ENCODE measurements at places on chromosomes 12 and 14.
A peak's percentile ranks its signal among the peaks of the same experiment; 100 is the strongest.

- no peak for DNase-seq
These were observed 7.1 kb upstream of the EP400 start for GRCh38 chr12:131942671-131943070.

DNA sequence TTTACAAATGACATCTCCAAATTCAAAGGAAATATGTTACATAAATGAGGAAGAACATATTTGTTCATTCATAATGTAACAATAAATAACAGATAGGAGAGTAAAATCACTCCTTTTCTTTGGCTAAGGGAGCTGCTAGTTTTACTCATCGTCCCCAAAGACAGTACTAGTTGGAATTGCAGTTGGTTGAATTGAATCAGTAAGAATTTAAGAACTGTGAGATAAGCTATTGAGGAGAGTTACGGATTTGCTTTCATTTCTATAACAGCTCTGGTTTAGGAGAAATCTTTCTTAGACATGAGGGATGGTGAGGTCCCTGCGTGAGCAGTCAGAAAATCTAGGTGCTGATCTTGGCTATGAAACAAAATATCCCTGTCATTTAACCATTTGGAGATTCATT, 402.8 kb downstream of the AEBP2 start:
- no peak for DNase-seq

DNA sequence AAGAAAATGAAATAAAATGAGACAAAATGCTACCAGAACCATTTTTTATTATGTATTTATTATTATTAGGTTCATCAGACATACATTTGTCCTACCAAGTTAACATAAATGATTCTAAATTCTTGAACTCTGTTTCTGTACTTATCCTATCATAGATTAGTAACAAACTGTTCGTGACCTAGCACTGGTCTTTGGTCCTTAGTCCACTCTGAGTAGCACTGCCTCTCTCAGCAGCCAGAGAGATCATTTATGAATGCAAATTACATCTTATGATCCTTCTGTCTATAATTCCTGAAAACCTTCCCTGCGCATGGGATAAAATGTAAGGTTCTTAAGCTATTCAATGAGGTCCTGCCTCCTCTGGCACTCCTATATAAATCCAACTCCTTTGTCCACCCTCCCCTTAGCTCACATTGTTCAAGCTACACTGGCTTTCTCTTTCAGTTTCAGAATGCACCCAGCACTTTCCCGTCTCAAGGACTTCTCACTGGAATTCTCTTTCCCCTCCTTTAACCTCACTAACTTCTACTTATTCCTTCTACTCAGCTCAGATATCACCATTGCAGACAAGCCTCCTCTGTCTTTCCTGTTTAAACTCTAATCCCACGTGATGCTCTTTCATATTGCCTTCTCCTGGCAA, 17.1 kb downstream of the PDZRN4 start:
- DNase-seq = no peak

DNA sequence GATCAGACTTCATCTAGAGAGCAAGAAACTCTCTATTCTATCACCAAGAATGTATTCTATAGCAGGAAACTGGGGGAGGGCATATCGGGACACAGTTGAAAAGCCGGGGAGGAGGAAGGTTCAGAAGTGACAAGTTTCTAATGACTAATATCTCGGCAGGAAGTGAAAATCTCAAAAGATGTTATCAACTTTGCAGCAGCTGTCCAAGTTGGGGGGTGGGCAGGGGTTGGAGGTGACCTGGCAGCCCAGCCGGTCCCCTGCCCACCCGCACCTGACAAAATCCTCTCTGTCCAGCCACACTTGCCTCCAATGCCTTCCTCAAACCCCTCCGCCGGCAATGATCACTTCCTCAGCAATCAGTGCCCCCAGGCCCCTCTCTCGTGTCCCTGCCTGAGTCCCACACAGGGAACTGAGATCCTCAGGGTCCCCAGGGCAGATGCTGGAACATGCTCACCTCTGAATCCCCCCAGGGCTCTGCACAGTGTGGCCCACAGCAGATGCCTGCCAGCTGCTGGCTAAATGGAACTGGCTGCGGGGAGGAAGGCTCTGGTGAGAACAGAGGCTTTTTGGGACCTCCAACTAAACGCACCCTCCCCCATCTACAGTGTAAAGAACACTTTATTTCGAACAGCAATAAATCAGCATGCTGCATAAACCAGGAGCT, 43.9 kb downstream of the CCDC88C start:
- DNase-seq = no peak

GRCh38 chr12:52167526-52167925, 24.3 kb downstream of the KRT80 start:
- no peak for DNase-seq

DNA sequence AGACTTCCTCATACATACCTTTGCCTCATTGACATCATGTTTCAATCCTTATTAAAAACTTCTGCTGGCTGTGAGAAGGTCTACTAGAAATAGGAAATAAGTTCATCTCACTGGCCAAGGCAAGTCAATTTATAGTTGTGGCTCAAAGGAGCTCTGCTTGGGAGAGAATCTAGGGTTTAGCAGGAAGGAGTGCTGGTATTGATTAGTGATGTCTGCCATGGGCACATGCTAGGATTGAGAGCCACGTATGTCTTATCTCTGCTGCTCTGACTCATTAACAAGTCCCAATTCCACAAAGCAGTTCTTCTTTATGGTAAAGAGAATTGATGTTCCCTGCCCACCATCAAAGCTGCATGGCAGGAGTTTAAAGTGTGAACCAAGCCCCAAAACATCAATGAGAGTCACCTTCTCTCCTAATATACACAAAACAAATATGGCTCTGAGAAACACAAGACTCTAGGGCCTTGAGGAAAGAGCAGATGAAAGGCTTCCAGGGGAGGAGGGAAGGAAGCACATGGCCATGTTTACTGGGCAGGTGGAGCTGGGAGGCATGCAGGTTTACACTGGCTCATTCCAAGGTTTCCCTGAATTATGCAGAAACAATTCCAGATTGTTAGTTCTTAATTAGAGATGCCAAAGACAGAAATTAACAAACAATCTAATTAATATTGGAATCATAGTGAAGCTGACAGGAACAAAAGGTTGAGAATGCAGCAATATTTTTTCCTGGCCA, 931.9 kb upstream of the TMEM132C start:
- no peak for DNase-seq

- DNase-seq = peak; percentile 20
These were observed 831.5 kb downstream of the GALC start for GRCh38 chr14:87161502-87161901.

- DNase-seq = no peak
These were observed 21.9 kb upstream of the PPP2R5C start for GRCh38 chr14:101739446-101740141.

- peak; percentile 42 for DNase-seq
These were observed 122.0 kb downstream of the AACS start for GRCh38 chr12:125187148-125187745.

- peak; percentile 51 for DNase-seq
These were observed 30.9 kb upstream of the IRF2BPL start for GRCh38 chr14:77059276-77059915.

DNA sequence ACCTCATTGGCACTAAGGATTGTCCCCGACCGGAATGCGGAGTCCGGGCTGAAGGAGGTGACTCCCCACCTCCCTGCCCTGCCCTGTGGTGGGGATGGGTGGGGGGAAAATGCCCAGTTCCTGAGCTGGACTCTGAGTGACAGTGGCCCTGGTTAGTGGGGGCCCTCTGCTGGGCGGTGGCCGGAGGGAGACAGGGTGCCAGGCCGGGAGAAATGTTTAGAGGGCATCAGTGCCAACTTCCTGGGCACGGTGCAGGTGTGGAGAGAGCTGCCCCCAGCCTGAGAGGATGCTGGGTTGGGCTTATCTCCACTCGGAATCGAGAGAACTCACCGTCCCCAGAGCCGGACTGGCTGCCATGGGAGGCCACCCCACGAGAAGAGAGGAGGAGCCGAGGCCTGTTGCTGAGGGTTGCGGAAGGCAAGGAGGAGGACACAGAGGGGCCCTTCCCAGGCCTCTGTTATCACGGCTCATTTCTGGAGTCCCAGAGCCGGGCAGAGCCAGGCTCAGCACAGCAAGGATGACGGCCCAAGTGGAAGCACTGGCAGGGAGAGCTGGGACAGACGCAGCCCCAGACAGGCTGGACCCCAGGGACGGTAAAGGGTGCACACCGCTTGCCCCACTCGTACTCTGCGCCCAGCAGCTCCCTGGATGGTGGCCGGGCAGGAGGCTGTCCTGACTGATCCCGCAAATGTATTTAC, 156.7 kb downstream of the KIF26A start:
- DNase-seq = no peak

GRCh38 chr12:78470354-78471195, 394.0 kb upstream of the SYT1 start:
- no peak for DNase-seq

DNA sequence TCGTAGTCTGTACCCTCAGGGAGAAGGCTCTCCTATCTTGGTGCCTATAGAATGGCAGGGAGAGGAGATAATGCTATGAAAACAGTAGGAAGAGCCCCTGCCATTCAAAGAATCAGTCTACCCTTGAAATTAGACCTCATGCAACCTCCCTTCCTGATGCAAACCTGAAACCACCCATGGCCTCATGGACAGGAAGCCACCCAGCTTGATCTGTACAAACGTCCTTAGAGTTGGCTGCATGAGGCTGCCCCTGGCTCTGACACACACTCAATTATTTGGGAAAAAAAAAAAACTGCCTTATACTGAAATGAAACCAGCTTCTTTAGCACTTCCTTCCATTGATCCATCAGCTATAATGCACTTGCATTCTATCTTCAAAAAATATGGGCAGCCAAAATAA, 116.6 kb upstream of the BCL2L14 start:
- DNase-seq = no peak

- no peak for DNase-seq
These were observed 72.7 kb downstream of the NOVA1 start for GRCh38 chr14:26525085-26525484.

DNA sequence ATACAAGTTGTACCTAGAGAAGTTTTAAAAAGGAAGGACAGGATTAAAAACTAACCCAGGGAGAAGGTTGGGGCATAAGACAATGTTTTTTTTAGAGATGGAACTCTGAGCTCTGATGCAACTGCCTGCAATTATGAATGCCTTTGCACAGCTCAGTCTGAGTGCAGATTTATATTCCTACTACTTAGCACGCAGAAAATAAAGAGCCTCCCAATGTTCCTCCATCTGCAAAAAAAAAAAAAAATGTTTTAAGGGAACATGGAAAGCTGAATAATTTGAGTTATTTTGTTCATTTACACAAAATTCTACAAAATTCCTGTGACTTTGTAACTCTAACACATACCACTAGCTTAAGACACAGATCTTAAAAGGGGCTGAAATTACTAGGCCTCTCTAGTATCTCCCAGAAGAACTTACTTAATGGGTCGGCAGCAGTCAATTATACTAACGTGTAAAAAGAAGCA, 15.7 kb downstream of the CLIP1 start:
- no peak for DNase-seq

DNA sequence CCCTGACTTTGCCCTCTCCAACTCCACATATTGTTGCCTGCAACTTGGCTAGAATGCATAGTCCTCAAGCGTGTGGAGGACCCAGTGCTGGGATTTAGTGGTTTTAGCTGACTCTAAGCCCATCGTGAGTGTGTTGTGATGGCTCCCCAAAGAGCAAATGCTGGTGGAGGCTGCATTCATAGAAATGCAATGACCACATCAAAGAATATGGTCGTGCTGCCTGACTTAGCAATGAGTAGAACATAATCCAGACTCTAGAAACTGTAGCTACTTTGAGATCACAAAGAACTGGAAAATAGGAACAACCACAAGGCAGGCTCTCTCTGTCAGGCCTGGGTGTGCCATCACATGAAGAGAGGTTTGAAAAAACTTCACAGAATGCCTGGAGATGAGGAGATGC, 1.3 kb downstream of the DYRK4 start:
- no peak for DNase-seq

DNA sequence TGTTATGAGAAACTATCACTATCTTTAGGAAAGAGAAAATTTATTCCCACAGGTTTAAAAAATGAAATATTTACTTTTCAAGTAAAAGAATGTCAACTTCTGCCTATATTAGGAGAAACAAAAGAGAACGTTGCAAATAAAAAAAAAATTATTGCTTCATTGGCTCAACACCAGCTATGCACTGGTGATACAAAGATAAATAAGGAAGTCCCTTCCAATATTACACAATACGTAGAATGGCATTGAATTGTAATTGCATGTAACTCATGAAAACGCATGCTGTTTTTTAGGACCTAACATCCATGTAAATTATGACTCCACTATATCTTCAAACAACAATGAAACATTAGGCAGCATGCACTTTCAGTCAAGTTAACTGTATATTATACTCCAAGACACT, 56.4 kb upstream of the RERGL start:
- no peak for DNase-seq
